Ascending aorta (tissue), 2 donors: ENCODE measurements at places on chromosomes 13 and 19.

- H3K27me3 ChIP-seq, result no peaks in the 10 kb centered on the region
- no peaks in the 10 kb centered on the region for H3K36me3 ChIP-seq
- no peak overlapping the region for H3K4me3 ChIP-seq
Observed at GRCh38 chr13:61751039-61751438, 335.4 kb upstream of the PCDH20 start.

DNA sequence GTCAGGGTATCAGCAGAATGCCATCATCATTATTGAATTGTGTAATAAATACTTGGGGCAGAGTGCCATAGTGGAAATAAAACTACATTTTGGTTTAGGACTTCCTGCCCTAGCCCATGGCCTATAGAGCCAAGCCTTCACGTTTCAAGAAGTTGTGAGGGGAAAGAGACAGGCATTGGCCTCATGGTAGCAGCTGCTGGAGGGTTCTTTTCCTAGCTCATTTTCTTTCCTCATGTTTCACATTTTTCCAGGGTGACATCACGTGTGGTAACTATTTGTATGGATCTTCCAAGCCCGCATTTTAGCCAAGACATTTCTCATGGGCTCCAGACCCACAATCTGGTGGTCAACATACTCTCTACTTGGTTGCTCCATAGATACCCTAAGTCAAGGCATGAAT lies 80.4 kb downstream of the LRCH1 start:
- H3K4me3 ChIP-seq, result no peak overlapping the region
- peaks cover 37% of the 10 kb centered on the region for H3K4me1 ChIP-seq
- DNase-seq, result no peak
- H3K36me3 ChIP-seq, result no peaks in the 10 kb centered on the region
- H3K27ac ChIP-seq, result no peak overlapping the region
- H3K27me3 ChIP-seq, result no peaks in the 10 kb centered on the region

GRCh38 chr19:41701401-41702075 lies 6.9 kb upstream of the CEACAM5 start:
- H3K27me3 ChIP-seq, result no peaks in the 10 kb centered on the region
- peak; percentile 35 for DNase-seq
- no peaks in the 10 kb centered on the region for H3K36me3 ChIP-seq
- no peaks in the 10 kb centered on the region for H3K4me1 ChIP-seq
- H3K4me3 ChIP-seq, result no peak overlapping the region

- H3K36me3 ChIP-seq, result no peaks in the 10 kb centered on the region
- H3K27me3 ChIP-seq, result no peaks in the 10 kb centered on the region
- no peak for DNase-seq
- no peak overlapping the region for H3K4me3 ChIP-seq
- no peak overlapping the region for H3K27ac ChIP-seq
Observed at GRCh38 chr13:30978981-30979956, 46.8 kb downstream of the TEX26 start.

GRCh38 chr13:103022336-103022735 lies 43.9 kb downstream of the SLC10A2 start:
- H3K4me3 ChIP-seq, result no peak overlapping the region
- DNase-seq, result no peak
- H3K27ac ChIP-seq, result no peak overlapping the region
- H3K36me3 ChIP-seq, result no peaks in the 10 kb centered on the region

GRCh38 chr13:98221234-98221633 lies 44.2 kb upstream of the RNF113B start:
- no peak overlapping the region for H3K27ac ChIP-seq
- no peak for DNase-seq
- H3K36me3 ChIP-seq, result no peaks in the 10 kb centered on the region

DNA sequence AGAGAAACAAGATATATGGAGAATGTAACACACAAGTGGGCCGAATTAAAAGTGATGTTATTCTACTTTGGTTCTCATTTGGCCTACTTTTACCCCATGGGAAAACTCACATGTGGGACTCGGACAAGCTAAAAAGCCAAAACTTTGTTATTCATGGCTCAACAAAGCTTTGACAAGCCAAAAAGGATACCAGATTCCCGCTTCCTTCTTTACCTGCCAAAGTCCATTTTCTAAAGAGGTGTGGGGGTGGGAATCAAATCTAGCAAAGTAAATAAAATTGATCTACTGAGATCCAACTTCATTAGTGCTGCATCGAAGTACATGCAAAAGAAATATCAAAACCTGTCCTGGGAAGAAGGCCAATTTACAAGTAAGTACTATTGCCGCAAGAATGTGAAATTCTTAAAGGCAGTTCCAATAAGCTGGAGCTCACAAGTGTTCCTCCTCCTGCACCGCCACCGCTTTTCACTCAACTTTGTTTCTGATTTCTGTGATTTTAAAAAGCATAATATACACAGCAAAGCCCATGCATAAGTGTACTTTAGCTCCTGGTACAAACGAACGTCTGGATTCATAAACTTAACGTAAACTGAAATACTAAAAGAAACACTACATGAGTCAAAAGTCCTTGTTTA lies 1.1 kb downstream of the LNX2 start:
- H3K36me3 ChIP-seq, result no peaks in the 10 kb centered on the region
- peak overlapping the region; percentile 97 for H3K27ac ChIP-seq
- peak overlapping the region; percentile 72 for H3K4me3 ChIP-seq
- DNase-seq, result no peak

- no peaks in the 10 kb centered on the region for H3K36me3 ChIP-seq
- no peaks in the 10 kb centered on the region for H3K27me3 ChIP-seq
- no peak overlapping the region for H3K4me3 ChIP-seq
- no peaks in the 10 kb centered on the region for H3K4me1 ChIP-seq
- no peak for DNase-seq
Observed at GRCh38 chr13:32023698-32024097, 7.9 kb upstream of the FRY start.

DNA sequence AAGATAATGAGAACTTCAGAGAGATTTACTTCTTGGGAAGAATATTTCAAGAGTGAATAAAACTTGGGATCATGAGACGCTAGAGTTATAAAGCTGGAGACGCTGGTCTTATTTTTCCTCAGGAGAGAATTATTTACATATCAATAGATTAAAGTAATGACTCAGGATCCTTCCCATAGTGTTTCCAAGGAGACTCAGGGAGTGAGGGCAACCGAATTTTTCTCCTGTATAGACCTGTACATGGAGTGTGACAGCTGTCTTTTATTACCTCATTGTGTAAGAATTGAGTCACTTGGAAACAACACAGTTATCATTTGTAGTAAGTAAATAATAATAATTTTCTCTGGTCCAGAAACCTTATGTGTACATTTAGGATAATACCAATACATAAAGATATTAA lies 1905.5 kb downstream of the OLFM4 start:
- no peaks in the 10 kb centered on the region for H3K27me3 ChIP-seq
- no peaks in the 10 kb centered on the region for H3K36me3 ChIP-seq
- no peak overlapping the region for H3K4me3 ChIP-seq
- H3K27ac ChIP-seq, result no peak overlapping the region
- no peak for DNase-seq

- H3K36me3 ChIP-seq, result no peaks in the 10 kb centered on the region
- H3K27me3 ChIP-seq, result no peaks in the 10 kb centered on the region
- H3K27ac ChIP-seq, result no peak overlapping the region
- H3K4me3 ChIP-seq, result no peak overlapping the region
- no peak for DNase-seq
- no peaks in the 10 kb centered on the region for H3K4me1 ChIP-seq
Observed at GRCh38 chr13:25702386-25702785, 330.6 kb downstream of the ATP8A2 start.

- DNase-seq, result no peak
- no peaks in the 10 kb centered on the region for H3K4me1 ChIP-seq
- H3K27ac ChIP-seq, result no peak overlapping the region
- H3K4me3 ChIP-seq, result no peak overlapping the region
- no peaks in the 10 kb centered on the region for H3K27me3 ChIP-seq
Observed at GRCh38 chr19:30393046-30393445, 20.9 kb downstream of the ZNF536 start.

DNA sequence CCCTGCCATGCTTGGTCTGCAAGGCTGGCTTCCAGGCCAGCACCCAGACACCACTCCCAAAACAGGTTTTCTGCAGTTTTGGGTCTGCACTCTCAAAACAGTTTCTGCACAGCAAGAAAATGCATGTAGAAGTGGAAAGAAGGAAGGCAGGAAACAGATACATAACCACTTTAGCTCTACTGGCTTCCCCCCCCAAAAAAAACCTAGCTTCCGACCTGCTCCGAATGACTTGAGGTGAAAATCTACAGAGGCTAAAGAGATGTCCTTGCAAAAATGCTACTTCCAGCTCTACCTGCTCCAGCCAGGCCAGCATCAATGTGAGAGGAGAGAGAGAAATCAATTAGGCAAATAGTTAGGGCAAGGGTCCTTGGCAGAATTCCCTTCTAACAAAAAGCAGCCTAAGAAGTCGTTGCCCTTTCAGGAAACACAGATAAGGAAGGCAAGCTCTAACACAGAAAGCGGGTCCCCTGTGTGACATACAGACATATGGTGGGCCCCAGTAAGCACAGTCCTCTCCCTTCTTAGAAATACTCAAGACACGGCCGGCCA lies 3.4 kb downstream of the C19orf12 start:
- H3K4me1 ChIP-seq, result peaks cover 9% of the 10 kb centered on the region
- H3K27ac ChIP-seq, result no peak overlapping the region
- peaks cover 11% of the 10 kb centered on the region for H3K36me3 ChIP-seq
- H3K4me3 ChIP-seq, result no peak overlapping the region
- no peaks in the 10 kb centered on the region for H3K27me3 ChIP-seq

DNA sequence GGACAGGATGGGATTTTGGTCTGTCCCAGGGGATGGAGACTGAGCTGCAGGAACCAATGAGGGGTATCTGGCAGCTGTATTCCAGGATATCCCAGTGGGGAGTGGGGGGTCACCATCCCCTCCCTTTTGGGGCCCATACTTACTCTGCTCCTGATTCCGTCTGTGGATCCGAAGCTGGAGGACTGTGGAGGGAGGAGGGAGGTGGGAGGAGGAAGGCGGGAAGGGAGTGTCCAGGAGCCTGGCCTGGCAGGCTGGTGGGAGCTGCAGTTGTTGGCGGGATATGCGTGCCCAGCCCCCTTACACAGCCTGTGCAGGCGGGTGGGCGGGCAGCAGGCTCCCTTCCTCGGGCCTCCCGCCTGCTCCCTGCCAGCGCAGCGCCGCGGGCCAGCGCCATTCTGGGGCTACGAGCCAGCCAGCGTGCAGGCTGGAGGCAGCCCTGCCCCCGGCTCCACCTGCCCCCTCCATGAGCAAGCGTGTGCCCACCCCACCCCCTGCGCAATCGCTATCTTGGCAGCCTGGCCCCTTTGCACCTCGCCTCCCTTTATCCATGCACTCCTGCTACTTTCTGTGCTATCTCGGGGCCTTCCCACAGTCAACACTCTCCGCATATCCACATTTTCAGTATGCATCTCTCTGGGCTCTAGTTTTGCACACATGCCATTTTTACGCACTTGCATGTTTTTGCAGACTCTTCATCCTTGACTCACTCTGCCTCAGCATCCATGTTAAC lies 2.8 kb downstream of the MAMSTR start:
- H3K27ac ChIP-seq, result peak overlapping the region; percentile 45
- no peaks in the 10 kb centered on the region for H3K27me3 ChIP-seq
- no peaks in the 10 kb centered on the region for H3K36me3 ChIP-seq
- no peak for DNase-seq

- H3K27me3 ChIP-seq, result no peaks in the 10 kb centered on the region
- no peaks in the 10 kb centered on the region for H3K4me1 ChIP-seq
- no peak overlapping the region for H3K4me3 ChIP-seq
- no peak for DNase-seq
Observed at GRCh38 chr13:44438234-44438579, 64.6 kb downstream of the SERP2 start.

DNA sequence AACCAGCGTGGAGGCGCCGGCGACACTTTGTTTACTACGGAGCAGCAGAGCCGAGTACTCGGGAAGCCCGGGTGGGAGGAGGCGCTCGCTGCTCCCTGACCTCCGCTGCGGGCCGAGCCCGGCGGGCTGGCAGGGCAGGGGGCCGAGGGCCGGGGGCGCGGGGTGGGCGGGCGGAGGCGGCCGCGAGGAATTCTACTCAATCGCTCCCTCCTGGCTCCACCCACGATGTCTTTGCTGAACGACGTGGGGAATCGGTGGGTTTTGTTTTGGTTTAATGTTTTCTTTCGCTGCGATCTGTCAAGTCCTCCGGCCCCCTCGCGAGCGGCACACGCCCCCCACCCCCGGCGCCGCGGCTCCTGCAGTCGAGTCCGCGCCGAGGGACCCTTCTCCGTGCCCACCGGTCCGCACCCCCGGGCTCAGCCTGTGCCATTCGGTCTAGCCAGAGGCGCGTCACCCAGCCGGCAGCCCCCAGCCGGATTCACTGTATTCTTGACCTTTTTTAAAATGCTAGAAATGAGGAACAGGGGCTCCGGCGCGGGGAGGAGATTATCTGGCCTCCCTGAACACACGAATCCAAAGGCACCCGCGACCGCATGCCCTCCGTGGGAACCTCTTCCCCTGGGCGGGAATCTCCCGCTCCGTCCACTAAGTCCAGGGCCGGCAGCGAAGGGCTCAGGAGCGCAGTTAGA lies 636 bp upstream of the FOXO1 start:
- peak overlapping the region; percentile 79 for H3K4me3 ChIP-seq
- no peaks in the 10 kb centered on the region for H3K27me3 ChIP-seq
- peaks cover 10% of the 10 kb centered on the region for H3K4me1 ChIP-seq
- H3K36me3 ChIP-seq, result no peaks in the 10 kb centered on the region
- peak overlapping the region; percentile 100 for H3K27ac ChIP-seq

DNA sequence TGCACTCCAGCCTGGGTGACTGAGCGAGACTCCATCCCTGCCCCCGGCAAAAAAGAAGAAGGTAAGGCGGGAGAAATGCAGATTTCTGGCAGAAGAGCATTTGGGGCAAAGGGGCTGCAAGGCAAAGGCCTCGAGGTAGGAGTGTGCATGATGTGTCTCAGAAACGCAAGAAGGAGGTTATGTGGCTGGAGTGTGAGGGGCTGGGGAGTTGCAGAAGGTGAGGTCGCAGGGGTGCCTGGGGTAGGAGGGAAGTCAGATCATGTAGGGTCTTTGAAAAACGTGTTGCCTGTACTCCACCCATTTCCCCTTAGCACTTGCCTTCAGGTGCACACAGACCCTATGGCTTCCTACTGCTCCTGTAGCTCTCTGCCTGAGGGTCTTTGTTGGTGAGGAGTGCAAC lies 29.9 kb downstream of the KCTD15 start:
- no peaks in the 10 kb centered on the region for H3K36me3 ChIP-seq
- no peaks in the 10 kb centered on the region for H3K4me1 ChIP-seq
- no peak overlapping the region for H3K4me3 ChIP-seq
- DNase-seq, result peak; percentile 21
- H3K27ac ChIP-seq, result no peak overlapping the region
- no peaks in the 10 kb centered on the region for H3K27me3 ChIP-seq

DNA sequence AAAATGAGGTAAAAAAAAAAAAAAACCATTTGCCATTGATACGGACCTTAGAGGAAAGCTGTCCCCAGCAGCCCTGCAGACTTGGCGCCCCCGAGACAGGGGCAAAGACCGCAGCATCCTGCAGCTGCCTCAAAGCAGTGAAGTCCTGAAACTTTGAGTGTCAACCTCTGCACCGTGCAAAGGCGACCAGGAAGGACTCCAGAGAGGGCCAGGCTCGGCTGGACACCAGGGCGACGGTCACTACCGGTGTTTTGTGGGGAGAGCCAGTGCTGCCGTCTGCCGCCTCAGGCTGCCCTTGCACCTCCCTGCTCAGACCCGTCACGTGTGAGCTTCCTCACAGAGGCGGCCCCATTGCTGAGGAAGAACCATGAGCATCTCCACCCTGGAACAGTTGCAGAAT lies 146.7 kb upstream of the SPACA7 start:
- H3K27me3 ChIP-seq, result no peaks in the 10 kb centered on the region
- no peak overlapping the region for H3K27ac ChIP-seq
- H3K4me3 ChIP-seq, result no peak overlapping the region
- H3K36me3 ChIP-seq, result no peaks in the 10 kb centered on the region
- DNase-seq, result no peak
